ENCODE measurements at places on chromosomes 7 and 10. TPM values are rescaled to one million over a fixed set of nuclear protein-coding genes. Genes with fewer than 3 reads are reported as not detected.

HECW1 gene
- not detected for total RNA-seq

PRSS2 gene
- 6.7 TPM for total RNA-seq

RBP4 gene
- 0.37 TPM for total RNA-seq

PKD2L1 gene
- total RNA-seq, result not detected

PAX2 gene
- not detected for total RNA-seq

CARD11 gene
- not detected for total RNA-seq

YAE1 gene
- total RNA-seq, result 15.0 TPM

- no peak overlapping the region for H3K27ac ChIP-seq
- H3K27me3 ChIP-seq, result no peaks in the 10 kb centered on the region
- no peak overlapping the region for H3K4me3 ChIP-seq
- H3K4me1 ChIP-seq, result no peaks in the 10 kb centered on the region
Measured at GRCh38 chr10:4093438-4093837, 308.4 kb upstream of the KLF6 start.

GRCh38 chr7:131365838-131366237 lies 38.2 kb downstream of the MKLN1 start:
- no peaks in the 10 kb centered on the region for H3K36me3 ChIP-seq
- no peak overlapping the region for H3K4me3 ChIP-seq
- no peaks in the 10 kb centered on the region for H3K27me3 ChIP-seq
- H3K27ac ChIP-seq, result no peak overlapping the region

DNA sequence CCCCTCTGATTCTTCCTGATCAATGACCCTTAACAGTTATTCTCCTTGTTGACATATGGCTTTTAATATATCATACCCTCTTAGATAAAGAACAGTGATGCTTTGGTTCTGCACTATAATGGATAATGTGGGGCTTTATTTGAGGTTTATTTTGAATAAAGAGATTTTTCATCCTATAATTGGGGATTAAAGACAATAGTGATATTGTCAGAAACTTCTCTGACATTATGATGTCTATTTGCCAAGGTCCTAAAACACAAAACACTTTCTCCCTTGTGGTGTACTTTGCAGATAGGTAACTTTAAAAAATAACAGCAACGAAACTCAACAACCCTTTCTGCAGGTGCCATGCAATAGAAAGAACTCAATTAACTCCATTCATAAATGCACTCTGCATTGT lies 243.6 kb upstream of the RHOBTB1 start:
- DNase-seq, result no peak
- H3K36me3 ChIP-seq, result no peaks in the 10 kb centered on the region
- H3K27me3 ChIP-seq, result no peaks in the 10 kb centered on the region
- no peak overlapping the region for H3K4me3 ChIP-seq

GRCh38 chr10:124595143-124595883 lies 133.7 kb downstream of the LHPP start:
- no peak for DNase-seq
- no peaks in the 10 kb centered on the region for H3K27me3 ChIP-seq
- H3K4me1 ChIP-seq, result no peaks in the 10 kb centered on the region
- no peaks in the 10 kb centered on the region for H3K36me3 ChIP-seq

- H3K36me3 ChIP-seq, result peaks cover 4% of the 10 kb centered on the region
- H3K4me3 ChIP-seq, result peak overlapping the region; percentile 81
- no peaks in the 10 kb centered on the region for H3K27me3 ChIP-seq
- H3K4me1 ChIP-seq, result peaks cover 17% of the 10 kb centered on the region
- H3K27ac ChIP-seq, result peak overlapping the region; percentile 98
Measured at GRCh38 chr10:21534604-21535493, 817 bp downstream of the MLLT10 start.

DNA sequence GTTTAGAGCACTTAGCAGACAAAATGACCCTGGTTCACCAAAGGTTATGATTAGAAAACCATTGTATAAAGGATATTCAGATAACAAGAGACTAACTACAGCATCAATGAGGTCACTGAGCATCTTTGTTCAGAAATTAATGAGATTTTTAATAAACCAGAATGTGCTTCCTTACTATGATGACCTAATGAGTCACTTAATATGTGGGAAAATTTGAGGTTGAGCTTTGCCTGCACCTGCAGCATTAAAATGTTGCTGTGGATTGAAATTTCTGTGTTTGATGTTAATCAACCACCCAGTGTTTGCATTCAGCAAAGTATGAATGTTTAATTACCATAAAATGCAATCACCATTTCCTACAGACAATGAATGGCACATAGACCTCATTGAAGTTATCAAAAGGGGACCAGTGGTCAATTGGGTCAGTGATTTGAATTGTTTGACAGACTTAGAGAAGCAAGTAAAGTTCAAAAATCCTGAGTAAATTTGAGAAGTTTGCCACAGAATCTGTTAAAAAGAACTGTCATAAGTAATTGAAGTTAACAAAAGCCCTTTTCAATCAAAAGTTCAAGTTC lies 45.8 kb downstream of the EXOC6 start:
- H3K36me3 ChIP-seq, result no peaks in the 10 kb centered on the region
- H3K27me3 ChIP-seq, result no peaks in the 10 kb centered on the region
- H3K27ac ChIP-seq, result no peak overlapping the region
- no peak for DNase-seq
- H3K4me3 ChIP-seq, result no peak overlapping the region
- peaks cover 10% of the 10 kb centered on the region for H3K4me1 ChIP-seq

DNA sequence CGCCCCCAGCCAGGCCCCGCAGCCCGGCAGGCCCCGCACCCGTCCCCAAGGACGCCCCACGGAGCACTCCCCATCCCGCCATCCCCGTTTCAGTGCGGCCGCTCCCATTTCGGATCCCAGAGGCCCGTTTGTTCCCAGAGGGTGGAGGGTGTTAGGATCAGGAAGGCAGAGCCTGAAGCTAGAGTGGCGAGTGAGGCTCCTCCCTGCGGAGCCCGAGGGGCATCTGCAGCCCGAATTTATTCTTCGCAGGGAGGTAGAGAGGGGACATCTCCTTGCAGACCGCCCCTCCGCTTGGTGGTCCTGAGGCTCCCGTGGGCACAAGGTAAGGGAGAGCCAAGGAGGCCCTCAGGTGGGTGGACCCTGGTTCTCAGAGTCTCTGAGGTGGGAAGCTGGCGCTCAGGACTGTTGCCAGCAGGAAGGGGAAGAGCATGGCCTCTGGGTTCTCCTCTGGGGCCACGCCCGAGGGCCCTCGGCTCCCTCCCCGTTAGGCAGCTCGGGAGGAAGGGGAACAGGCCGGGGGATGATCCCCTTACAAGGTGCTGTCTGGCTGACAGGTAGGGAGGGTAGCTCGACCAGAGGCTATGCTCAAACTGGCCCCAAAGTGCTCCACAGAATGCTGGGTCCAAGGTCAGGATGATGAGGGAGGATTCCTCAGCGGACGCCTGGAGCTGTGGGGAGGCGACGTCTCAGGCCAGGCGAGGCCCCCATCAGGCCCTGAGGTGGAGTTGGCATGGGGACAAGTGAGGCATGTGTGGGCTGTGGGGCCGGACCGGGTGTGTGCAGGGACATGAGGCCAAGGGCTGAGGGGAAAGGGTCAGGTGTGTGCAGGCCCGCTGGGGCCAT lies 17.4 kb downstream of the POLL start:
- no peak overlapping the region for H3K27ac ChIP-seq
- DNase-seq, result no peak
- H3K4me1 ChIP-seq, result peaks cover 16% of the 10 kb centered on the region
- H3K27me3 ChIP-seq, result peaks cover 33% of the 10 kb centered on the region
- H3K4me3 ChIP-seq, result peak overlapping the region; percentile 79
- H3K36me3 ChIP-seq, result no peaks in the 10 kb centered on the region

- no peaks in the 10 kb centered on the region for H3K36me3 ChIP-seq
- DNase-seq, result no peak
- H3K27ac ChIP-seq, result no peak overlapping the region
- no peak overlapping the region for H3K4me3 ChIP-seq
Measured at GRCh38 chr10:47029181-47030009, 118.2 kb downstream of the PTPN20 start.

DNA sequence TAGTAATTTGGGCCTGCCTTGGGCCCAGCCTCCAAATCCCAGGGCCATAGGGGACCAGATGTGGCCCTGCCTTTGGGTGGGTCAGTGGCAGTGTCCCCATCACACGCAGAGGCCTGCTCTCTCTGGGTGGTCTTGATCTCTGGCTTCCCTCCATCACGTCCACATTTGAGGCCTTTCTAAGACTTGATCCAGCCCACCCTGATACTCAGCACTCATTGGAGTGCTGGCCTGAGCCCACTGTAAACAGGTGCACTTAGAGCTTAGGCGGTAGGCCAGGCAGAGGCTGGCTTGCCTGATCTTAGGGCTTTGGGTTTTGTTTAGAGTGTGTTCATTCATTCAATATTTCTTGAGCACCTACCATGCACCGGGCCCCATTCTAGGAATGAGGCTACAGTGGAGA lies 52.6 kb downstream of the TBATA start:
- no peaks in the 10 kb centered on the region for H3K4me1 ChIP-seq
- no peaks in the 10 kb centered on the region for H3K27me3 ChIP-seq
- no peaks in the 10 kb centered on the region for H3K36me3 ChIP-seq
- H3K4me3 ChIP-seq, result no peak overlapping the region

DNA sequence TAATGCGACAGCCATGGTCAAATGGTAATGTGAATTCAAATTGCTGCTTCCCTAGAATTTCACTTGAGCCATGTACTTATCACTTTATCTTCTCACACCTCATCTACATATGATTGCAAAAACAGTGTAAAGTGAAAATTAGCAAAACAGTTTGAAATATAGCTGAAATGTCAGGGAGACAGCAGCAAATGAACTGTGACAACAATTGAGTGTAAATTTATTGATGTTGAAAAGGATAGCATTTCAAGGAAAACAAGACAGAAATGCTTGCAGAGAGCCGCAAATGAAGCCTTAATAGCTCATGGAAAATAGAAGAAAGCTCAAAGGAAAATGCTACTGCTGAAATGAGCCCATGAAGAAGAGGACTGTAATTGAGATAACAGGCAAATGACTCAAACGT lies 516.2 kb upstream of the POT1 start:
- DNase-seq, result no peak
- H3K27me3 ChIP-seq, result no peaks in the 10 kb centered on the region
- H3K27ac ChIP-seq, result no peak overlapping the region

DNA sequence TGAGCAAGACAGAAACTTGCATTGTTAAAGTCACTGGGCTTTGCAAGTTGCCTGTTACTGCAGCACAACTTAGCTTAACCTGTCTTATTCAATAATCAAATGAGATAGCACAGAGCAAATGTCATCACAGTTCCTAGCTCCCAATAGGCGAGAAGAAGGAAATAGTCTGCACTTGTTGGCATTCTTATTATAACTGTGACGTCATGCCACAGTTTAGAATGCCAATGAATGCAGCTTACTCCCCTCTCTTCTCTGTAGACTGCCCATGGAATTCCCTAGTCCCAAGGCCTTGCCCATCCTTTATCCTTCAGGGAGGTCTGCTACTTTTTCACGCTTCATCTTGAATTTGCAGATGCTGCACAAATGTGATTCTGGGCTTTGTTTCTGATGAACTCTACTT lies 1094.9 kb upstream of the AUTS2 start:
- DNase-seq, result no peak
- H3K27ac ChIP-seq, result no peak overlapping the region
- H3K4me3 ChIP-seq, result no peak overlapping the region
- H3K27me3 ChIP-seq, result peaks cover 12% of the 10 kb centered on the region
- no peaks in the 10 kb centered on the region for H3K36me3 ChIP-seq
- no peaks in the 10 kb centered on the region for H3K4me1 ChIP-seq

GRCh38 chr7:96236198-96237039 lies 85.5 kb downstream of the SLC25A13 start:
- H3K27ac ChIP-seq, result peak overlapping the region; percentile 20
- H3K27me3 ChIP-seq, result no peaks in the 10 kb centered on the region
- H3K4me1 ChIP-seq, result peaks cover 36% of the 10 kb centered on the region
- H3K36me3 ChIP-seq, result peaks cover 17% of the 10 kb centered on the region

- H3K4me1 ChIP-seq, result peaks cover 9% of the 10 kb centered on the region
- H3K27ac ChIP-seq, result no peak overlapping the region
- no peaks in the 10 kb centered on the region for H3K27me3 ChIP-seq
- no peak overlapping the region for H3K4me3 ChIP-seq
Measured at GRCh38 chr10:124575107-124576035, 113.7 kb downstream of the LHPP start.

- no peaks in the 10 kb centered on the region for H3K4me1 ChIP-seq
- no peak for DNase-seq
- H3K36me3 ChIP-seq, result no peaks in the 10 kb centered on the region
- no peak overlapping the region for H3K4me3 ChIP-seq
- H3K27me3 ChIP-seq, result no peaks in the 10 kb centered on the region
Measured at GRCh38 chr10:113341138-113341537, 211.7 kb upstream of the HABP2 start.

GRCh38 chr7:105849122-105849855 lies 27.1 kb downstream of the ATXN7L1 start:
- peak overlapping the region; percentile 3 for H3K27ac ChIP-seq
- H3K36me3 ChIP-seq, result no peaks in the 10 kb centered on the region
- H3K4me1 ChIP-seq, result peaks cover 23% of the 10 kb centered on the region

All from heart right ventricle (tissue), 16 donors.